ENCODE measurements at places on chromosomes 7 and 10. TPM values are rescaled to one million over a fixed set of nuclear protein-coding genes. Genes with fewer than 3 reads are reported as not detected.

DNA sequence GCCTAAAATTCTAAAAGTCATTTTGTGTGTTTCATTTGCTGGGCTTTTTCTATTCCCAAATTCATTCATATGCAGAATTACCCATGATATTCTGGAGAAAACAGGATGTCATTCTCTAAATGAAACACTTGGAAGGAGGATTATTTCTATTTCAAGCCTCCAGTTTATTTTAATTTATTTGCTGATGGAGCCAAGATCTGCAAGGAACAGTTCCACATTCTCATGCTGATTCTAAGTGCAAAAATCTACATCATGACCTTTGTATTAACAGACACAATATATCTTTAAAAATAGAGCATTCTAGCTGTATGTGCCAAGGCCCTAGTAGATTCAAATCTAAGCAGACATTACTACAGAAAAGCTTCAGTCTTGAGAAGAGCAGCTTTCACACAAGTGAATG is 51.3 kb upstream of the KCND2 start:
- no peak for DNase-seq

Gene POLR3A
- polyA plus RNA-seq = 5.6 TPM

Gene MGAM2
- 0.02 TPM for polyA plus RNA-seq

Gene GPR37
- polyA plus RNA-seq = 1.1 TPM

- no peak for DNase-seq
These were observed 66.2 kb downstream of the NAMPT start for GRCh38 chr7:106218546-106218945.

Gene FAM241B
- polyA plus RNA-seq = 8.3 TPM

Gene ZNF239
- polyA plus RNA-seq = 3.2 TPM

Measured in thymus (tissue), 14 donors.